LNCaP clone FGC (cell line): ENCODE measurements at places on chromosomes 7 and 10.
A peak's percentile ranks its signal among the peaks of the same experiment; 100 is the strongest.

DNA sequence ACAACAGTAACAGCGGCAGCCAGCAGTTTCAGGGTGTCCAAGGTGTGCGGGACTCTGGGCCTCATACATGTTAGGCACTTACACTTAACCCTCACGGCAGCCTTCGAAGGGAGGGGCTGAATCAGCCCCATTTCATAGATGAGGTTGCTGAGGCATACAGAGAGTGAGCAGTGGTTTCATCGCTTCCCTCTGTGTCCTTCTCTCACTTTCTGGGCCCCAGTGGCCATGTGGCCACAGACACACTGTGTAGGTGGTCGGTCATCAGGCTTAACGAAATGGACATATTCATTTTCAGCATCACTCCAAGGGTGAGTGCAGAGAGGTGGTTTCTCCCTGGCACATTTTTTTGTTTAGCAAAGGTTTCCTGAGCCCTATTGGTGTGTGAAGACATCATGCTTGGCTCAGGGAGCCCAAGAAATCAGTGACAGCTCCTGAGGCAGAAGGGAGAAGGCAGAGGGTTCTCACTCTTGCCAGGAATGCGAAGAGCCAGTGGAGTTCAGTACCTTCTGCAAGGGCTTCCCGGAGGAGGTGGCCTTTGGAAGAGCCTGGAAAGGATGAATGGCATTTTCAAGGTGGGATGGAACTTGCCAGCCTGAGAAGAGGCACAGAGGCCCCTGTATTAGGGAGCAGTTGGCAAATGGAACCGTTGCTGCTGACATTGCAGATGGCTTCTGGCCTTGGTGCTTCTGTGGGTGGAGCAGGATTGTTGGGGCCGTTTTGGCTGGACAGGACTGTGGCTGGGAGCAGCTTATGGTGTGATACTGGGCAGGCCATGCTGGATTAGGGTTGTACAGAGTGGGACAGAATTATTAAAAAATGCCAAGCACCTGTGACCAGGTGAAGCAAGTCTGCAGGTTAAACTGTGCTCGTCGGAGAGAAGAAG lies 61.7 kb upstream of the PPIF start:
- no peak for DNase-seq

- no peak for DNase-seq
Measured at GRCh38 chr10:133134411-133135115, 25.5 kb upstream of the KNDC1 start.

DNA sequence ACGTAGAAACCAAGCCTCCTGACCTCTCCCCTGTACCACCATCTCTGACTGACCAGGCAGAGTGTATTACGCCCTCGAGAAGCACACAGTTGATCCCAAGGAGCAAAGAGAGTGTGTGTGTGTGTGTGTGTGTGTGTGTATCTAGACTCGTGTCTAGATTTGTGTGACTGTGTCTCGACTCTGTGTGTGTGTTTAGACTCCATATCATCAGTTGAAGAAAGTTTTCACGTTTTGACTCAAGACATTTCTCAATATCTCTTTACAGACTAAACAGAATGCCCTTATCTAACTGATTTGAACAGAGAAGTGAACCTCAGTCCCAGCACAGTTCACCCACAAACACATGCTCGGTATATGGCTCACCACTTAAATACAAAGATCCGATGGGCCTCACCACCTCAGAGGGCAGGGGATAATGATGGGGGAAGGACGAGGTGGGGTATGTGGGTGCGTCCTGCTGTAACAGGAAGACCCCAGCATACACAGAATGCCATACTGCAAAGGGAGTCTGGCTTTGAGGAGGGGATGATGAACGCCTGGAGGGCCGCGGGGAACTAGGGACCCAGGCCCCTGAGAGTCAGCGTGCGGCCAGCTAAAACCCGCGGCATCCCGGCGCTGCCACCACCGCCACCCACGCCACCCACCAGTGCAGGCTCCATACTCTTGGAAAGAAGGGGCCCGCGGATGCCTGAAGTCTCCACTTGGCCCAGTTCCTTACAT lies 780 bp downstream of the ALDH18A1 start:
- DNase-seq, result no peak

- no peak for DNase-seq
Measured at GRCh38 chr7:2710286-2710655, 22.3 kb downstream of the AMZ1 start.

GRCh38 chr7:111558991-111559390 lies 3.3 kb downstream of the IMMP2L start:
- DNase-seq, result no peak

- DNase-seq, result no peak
Measured at GRCh38 chr10:17453035-17453372, 1.4 kb downstream of the ST8SIA6 start.

DNA sequence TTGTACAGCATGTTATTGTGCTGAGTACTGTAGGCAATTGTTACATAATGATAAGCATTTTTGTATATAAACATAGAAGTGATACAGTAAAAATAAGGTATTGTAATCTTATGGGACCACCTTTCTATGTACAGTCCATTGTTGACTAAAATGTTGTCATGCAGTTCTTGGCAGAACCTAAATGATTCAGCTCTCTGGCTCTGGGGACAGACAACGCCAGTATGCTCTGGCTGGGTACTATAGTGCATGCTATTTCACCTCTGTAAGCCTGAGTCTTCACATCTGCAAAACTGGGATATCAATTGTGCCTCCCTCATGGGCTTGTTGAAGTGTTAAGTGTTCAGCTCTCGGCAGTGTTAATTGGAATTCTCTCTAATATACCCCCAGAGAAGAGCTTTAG lies 674.3 kb downstream of the INHBA start:
- DNase-seq, result no peak

DNA sequence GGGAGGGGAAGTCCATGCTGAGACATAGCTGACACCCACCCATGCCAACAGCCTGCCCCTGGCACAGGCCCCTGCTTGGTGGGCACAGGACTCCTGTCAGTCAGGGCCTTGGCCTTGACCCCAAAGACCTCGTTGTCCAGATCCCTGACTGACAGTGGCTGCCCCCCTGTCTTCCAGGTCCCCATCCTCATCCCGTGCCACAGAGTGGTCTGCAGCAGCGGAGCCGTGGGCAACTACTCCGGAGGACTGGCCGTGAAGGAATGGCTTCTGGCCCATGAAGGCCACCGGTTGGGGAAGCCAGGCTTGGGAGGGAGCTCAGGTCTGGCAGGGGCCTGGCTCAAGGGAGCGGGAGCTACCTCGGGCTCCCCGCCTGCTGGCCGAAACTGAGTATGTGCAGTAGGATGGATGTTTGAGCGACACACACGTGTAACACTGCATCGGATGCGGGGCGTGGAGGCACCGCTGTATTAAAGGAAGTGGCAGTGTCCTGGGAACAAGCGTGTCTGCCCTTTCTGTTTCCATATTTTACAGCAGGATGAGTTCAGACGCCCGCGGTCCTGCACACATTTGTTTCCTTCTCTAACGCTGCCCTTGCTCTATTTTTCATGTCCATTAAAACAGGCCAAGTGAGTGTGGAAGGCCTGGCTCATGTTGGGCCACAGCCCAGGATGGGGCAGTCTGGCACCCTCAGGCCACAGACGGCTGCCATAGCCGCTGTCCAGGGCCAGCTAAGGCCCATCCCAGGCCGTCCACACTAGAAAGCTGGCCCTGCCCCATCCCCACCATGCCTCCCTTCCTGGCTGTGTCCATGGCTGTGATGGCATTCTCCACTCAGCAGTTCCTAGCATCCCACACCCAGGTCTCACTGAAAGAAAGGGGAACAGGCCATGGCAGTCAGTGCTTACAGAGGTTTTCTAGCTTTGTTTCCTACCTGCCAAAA lies 197.2 kb downstream of the EBF3 start:
- DNase-seq, result no peak

DNA sequence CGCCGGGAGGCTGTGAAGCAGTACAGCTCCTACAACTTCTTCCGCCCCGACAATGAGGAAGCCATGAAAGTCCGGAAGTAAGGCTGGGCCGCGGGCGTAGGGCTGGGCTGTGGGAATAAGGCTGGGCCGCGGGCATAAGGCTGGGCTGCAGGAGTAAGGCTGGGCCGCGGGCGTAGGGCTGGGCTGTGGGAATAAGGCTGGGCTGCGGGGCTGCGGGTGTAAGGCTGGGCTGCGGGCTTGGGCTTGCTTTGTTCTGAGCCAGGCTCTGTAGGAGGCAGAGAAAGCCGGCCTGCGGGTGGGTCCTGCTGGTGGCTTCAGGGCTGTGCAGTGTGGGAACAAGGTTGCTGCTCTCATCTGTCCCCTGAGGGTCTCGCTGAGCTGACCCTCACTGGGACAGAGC lies 12.5 kb downstream of the PFKFB3 start:
- no peak for DNase-seq

GRCh38 chr7:144908943-144909556 lies 73.2 kb upstream of the TPK1 start:
- no peak for DNase-seq

GRCh38 chr7:100247152-100247757 lies 27.5 kb downstream of the PVRIG start:
- peak; percentile 56 for DNase-seq

GRCh38 chr7:94453898-94454297 lies 55.7 kb upstream of the CASD1 start:
- no peak for DNase-seq

DNA sequence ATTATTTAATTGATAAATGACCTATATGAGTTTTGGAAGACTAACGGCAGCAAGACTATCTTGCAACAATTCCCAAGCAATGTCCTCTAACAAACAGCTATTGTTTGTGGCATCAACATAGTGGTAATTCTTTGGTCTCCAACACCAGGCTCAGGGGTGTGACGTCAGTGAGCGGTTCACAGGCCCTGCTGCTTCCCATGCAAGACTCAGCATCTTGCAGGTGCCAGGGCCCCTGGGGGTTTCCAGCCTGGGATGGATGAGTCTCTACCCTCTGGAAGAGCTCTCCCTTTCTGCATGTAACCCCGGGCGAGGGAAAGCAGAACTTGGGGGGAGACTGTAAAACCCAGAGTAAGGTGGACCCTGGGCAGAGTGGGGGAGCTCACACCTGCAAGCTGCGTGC lies 164.7 kb downstream of the ACTR3B start:
- DNase-seq, result no peak

GRCh38 chr10:13681960-13682359 lies 95.2 kb downstream of the PRPF18 start:
- no peak for DNase-seq

DNA sequence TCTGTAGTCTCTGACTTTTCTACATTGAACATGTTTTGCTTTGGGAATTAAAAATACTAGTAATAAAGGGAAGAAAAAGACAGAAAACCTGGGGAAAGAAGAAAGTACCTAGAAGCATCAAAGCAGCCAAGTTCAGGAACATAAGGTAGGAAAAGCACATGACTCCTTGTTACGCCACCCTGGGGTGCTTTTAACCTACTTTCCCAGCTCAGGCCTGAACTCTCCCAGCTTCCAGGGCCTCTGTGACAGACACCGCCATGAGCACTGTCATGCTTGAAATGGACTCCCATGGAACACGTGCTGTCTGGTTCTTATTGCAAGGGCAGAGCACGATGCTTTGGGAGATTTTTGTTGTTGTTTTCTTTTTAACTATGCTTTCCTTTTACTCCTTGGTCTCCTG lies 11.4 kb downstream of the ACTR1A start:
- no peak for DNase-seq

GRCh38 chr7:51019191-51019844 lies 236.6 kb upstream of the GRB10 start:
- no peak for DNase-seq

DNA sequence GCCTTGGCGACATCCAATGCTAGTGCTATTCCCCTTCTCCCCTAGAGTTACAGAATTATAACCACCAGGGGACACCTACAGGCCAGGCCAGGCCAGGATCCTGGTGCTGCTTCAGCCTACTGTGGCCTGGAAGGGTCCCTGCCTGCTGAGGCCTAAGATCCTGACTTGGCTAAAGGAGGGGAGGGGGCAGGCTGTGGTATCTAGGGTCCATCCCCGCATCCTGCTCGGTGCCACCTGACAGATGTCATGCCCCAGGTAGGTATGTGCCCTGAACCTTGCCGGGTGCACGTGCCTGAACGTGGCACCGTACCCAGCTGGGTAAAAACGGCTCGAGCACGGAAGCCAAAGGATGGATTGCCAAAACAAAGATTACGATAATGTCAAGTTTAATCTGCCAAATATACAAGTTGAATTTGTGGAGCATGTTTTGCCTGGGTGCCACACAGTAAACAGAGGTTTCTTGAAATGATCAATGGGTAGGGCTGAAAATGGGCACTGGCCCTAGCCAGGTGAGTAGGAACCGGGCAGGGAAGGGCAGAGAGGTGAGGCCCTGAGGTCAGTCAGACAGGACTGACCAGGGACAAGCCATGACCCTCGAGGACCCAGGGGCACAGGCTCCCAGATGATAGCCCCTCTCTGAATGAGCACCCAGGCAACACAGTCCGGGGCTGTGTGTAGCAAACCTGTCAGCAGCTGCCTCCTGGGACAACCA lies 12.6 kb downstream of the PDAP1 start:
- no peak for DNase-seq

DNA sequence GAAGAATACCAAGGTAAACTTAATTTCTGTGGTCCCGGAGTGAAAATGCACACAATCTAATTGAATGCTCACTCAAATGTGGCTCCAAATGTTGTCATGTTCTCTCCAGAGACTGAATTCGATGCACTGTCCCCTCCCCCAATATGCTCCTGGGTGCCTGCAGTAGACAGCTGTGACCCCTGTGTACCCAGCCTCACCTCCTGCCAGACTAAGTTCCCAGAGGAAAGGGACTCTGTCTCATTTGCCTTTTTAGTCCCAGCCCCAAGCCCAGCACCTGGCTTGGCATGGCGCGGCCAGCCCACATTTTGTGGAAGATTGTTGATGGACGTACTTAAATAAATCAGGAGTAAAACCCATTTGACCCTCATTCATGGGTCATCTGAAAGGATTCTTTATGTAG lies 21.8 kb upstream of the FIGNL1 start:
- DNase-seq, result no peak

- no peak for DNase-seq
Measured at GRCh38 chr7:1425292-1426136, 33.8 kb downstream of the MICALL2 start.

GRCh38 chr10:121036431-121036830 lies 185.3 kb downstream of the WDR11 start:
- DNase-seq, result no peak

DNA sequence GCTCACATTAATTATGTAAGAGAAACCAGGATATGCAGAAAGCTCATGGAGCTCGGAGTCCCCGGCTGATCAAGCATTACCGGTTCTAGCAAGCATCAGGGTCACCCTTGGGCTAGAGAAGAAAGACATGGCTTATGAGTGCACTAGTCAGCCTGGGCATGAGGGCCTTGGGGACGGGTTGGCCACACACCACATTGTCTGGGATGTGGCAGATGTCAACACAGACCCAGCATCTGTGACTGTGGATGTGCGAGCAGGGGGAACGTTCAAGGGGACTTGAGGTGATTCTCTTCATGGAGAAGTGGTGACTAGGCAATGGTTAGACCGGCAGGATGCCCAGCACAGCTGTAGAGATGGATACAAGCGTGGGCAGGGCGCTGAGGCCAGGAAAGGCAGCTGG lies 13.7 kb downstream of the ZMIZ2 start:
- DNase-seq, result no peak

DNA sequence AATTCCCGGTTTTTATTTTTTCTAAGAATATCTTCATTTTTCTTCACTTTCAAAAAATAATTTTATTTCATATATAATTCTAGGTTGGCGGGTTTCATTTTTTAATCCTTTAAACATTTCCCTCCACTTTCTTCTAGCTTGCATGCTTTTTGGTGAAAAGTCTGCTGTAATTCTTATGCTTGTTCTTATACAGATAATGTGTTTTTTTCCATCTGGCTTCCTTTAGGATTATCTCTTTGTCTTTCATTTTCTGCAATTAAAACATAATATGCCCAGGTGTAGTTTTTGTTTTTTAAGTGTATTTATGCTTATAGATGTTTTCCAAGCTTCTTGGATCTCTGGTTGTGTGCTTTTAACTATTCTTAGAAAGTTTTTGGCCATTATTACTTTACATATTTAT lies 341.3 kb upstream of the SEMA3C start:
- no peak for DNase-seq
